ENCODE measurements at places on chromosomes 16 and 17.
A peak's percentile ranks its signal among the peaks of the same experiment; 100 is the strongest.

GRCh38 chr17:521561-522325, 169.1 kb upstream of the RPH3AL start:
- DNase-seq: no peak

DNA sequence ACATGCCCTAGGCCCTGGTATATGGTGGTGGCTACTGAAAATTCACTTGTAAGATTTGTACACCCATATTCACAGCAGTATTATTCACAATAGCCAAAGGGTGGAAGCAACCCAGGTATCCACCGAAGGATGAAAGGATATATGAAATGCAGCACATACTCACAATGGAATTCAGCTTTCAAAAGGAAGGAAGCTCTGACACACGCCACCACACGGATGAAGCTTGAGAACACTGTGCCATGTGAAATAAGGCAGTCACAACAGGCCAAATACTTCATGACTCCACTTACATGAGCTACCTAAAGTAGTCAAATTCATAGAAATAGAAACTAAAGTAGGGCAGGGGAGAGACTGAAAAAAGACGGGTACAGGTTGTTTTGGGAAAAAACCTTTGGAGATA, 2.9 kb downstream of the XPO6 start:
- DNase-seq: no peak

GRCh38 chr16:89149386-89149785, 22.2 kb upstream of the CDH15 start:
- DNase-seq: no peak

- DNase-seq: no peak
Observed at GRCh38 chr16:8967132-8967821, 3.6 kb upstream of the USP7 start.

GRCh38 chr17:62781831-62782251, 26.3 kb downstream of the MARCHF10 start:
- DNase-seq: no peak

DNA sequence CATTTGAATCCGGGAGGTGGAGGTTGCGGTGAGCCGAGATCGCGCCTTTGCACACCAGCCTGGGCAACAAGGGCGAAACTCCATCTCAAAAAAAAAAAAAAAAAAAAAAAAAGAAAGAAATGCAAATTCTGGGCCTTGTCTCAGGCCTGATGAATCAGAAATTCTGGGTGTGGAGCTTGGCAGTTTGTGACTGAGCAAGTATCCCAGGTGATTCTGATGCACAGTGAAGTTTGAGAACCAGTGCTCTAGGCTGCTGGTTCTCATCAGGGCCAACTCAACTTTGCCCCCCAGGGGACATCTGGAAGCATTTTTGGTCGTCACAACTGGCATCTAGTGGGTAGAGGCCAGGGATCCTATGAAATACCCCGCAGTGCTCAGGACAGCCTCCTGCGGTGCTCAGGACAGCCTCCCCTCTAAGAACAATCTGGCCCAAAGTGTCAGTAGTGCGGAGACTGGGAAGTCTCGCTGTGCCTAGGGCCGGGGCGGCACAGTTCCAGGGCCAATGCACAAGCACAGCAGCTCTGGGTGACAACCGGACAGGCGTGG, 55.9 kb downstream of the SDK2 start:
- DNase-seq: no peak

DNA sequence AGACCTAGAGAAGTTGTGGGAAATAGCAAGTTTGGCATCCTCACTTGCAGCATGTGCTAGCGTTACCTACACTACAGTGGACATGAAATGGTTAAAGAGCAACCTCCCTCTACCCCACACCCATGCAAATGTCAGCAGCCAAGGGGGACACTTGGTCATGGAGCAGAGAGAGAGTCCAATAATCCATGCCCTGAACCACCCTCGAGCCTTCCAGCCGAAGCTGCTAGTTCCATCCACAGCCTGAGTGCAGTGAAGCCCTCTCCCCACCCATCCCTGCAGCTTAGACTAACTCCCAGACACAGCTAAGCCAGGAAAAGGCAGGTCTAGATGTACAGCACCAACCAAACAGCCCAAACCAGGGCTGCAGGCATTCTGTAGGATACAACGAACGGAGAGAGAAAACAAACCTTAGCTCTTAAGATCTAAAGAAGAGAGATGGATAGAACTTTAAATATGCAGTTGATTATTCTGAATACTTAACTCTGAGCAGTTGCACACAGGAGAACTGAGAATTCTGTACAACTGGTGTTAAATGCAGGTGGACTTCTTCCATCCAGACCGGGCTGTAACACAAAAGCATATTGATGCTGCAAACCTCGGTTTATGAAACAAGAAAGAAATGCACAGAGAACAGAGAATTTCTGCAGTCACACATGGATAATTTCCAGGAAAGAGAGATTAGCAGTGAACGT, 93.8 kb downstream of the SALL1 start:
- DNase-seq: no peak

DNA sequence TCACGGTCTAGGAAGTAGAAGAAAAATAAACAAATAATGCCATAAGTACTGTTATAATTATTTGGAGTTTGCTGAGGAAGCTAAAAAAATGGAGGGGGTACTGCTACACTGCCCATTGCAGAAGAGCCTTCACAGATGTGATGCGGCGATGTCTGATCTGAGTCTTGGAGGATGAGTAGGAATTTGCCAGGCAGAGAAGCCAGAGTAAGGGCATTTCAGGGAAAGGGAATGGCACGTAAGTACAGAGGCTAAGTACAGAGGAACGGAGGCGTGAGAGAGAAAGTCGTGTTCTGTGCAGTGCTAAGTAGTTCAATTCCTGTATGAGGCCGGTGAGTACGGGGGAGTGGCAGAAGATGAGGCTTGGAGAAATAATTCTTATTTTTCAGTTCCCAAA, 741 bp upstream of the GRB2 start:
- DNase-seq: no peak

DNA sequence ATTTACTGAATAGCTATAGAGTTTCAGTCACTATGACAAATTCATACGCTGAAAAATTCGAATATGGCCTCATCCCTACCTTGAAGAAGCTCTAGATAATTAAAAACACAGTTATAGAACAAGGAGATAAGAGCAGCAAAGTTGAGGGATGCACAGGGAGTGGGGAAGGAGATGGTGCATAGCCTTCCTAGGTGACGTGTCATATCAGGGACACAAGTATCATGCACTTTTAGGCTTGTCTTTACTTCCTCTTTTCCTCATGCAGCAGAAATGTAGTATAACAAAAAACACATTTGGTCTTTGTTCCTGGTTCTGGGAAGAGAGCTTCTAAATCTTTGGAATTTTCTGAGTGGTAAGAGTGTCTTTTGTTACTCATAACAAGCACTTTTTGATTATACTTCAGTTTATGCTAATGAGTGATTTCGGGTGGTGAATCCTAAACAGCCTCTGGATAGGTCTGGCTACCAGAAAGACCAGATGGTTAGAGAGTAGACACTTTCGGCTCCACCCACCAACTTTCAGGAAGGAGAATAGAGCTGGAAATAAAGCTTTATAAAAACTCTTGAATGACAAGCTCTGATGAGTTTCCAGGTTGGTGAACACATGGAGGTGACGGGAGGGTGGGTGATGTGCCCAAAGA, 341.4 kb downstream of the UTP18 start:
- no peak for DNase-seq

GRCh38 chr16:24132048-24132796, 123.9 kb upstream of the CACNG3 start:
- DNase-seq: no peak

- no peak for DNase-seq
Observed at GRCh38 chr16:87420026-87421002, 28.2 kb downstream of the MAP1LC3B start.

DNA sequence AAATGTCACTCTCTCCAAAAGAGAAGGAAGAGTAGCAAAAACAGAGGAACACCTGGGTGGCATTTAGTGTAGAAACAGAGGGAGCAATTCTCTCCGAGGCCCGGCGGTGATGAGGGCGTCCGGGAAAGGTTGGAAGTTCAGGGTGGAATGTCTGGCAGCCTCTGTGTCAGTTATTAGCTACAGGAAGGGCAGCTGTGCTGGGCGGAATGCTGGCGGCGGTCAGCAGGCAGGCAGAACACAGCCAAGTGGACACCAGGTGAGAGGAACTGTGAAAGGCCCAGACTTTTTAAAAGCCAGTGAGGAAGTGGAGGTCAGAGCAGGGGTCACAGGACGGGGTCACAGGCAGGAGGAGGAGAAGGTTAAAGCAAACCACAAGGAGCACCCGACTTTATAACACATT, 238.1 kb downstream of the NTN1 start:
- DNase-seq: no peak

GRCh38 chr16:52439171-52439701, 107.7 kb downstream of the TOX3 start:
- DNase-seq: no peak

- no peak for DNase-seq
Observed at GRCh38 chr17:77184474-77184873, 43.7 kb downstream of the SEC14L1 start.

GRCh38 chr17:2157081-2157480, 102.2 kb downstream of the HIC1 start:
- DNase-seq: peak; percentile 68

- no peak for DNase-seq
Observed at GRCh38 chr17:81923302-81924260, 4.0 kb downstream of the MAFG start.

GRCh38 chr17:56320443-56320842, 167.2 kb downstream of the ANKFN1 start:
- DNase-seq: no peak

DNA sequence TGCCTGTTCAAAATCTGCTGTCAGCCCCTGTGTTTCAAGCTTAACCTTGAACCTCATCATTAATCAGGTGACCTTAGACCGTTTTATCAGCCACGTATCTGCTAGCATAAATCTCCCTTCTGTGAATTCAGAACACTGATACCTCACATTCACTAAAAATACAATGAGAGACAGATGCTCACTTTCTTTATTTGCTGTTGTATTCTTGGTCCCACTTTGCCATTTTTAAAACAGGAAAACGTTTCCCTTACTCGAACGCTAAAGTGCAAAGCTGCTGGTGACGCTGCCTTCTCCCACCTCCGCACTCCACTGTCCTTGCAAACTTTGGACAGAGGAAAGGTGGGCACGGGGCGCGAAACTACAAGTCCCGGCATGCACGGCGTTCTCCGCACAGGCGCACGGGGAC, 220 bp upstream of the ARHGAP44 start:
- no peak for DNase-seq

- no peak for DNase-seq
Observed at GRCh38 chr16:7964744-7965143, 625.6 kb downstream of the TMEM114 start.

- DNase-seq: peak; percentile 97
Observed at GRCh38 chr17:68378268-68379176, 78.8 kb downstream of the WIPI1 start.

- no peak for DNase-seq
Observed at GRCh38 chr17:43548689-43549379, 2.7 kb upstream of the ETV4 start.

DNA sequence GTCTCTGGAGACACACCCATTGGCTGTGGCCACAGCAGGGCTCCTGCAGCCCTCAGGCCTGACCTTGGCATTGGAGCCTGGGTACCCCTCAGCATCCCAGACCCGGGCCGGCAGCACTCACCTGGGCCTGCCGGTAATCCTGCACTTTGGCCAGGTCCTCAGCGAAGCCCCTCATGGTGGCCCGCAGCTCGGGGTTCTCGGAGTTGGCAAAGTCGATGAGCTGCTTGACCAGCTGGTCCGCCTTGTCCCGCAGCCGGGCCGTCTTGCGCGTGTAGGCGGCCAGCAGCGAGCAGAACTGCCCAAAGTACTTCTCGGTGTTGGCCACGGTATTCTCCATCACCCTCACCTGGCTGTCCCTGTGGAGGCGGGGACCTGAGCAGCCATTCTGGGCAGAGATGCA, 2.2 kb downstream of the CIBAR2 start:
- DNase-seq: no peak

DNA sequence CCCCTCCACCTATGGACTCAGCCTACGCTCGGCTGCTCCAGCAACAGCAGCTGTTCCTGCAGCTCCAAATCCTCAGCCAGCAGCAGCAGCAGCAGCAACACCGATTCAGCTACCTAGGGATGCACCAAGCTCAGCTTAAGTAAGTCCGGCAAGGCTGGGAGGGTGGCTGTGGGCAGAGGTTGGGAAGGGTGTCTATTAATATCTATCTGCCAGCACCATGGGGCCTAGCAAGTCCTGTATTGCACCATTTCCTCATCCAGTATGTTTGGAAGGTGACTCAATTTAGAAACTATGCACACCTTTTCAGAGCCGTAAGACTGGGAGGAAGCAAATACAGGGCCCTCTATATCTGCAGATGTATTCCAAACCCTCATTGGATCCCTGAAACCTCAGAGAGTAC, 45.0 kb upstream of the ARHGAP44 start:
- DNase-seq: no peak

GRCh38 chr17:65365169-65365568, 196.3 kb downstream of the AXIN2 start:
- DNase-seq: no peak

DNA sequence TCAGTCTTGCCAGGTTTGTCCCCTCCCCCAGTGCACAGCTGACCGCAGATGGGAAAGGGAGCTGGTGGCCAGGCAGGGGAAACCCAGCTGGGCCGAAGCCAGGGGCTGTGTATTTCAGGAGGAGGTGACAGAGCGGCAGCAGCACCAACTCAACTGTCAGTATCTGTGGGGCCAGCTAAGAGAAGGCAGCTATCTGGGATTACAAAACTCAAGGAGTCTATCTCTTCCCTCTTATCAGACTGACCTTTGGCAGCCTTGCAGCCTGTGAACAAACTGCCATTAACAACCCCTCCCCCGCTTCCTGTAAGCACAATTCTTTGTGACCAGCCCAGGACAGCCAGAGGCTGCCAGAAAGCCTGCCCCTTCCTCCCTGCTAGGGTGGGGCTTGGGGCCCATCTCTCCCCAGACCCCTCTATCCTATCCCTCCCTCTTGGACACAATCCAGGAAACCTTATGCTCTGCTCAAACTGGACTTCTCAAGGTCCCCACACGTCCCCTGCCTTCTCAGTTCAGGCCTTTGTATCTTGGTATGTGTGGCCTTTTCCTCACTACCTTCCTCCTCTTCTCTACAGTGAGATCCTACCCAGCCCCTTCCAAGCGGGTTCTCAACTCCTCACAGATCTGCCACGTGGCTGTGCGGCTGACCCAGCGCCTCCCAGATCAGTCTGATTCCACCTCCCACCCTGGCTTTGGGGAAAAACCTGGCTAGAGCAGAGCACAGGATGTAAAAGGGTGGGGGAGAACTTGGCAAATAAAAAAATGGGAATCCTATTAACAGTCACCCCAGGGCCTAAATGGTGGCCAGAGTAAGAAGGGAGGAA, 10.5 kb downstream of the ST3GAL2 start:
- DNase-seq: peak; percentile 94

DNA sequence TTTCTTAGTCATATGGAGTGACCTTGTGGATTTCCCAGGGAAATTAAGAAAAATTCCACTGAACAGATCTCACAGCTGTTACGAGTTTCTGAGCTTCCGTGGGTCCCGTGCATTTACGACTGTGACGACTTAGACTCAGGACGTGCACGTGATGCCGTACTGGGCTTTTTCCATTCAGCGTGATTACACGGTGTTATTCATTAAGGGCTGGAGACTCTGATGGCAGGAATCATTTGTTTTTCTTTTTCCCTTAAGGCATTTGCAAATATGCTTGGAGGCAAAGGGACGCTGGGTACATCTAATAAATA, 57.2 kb downstream of the TBC1D16 start:
- no peak for DNase-seq

Data from ascending aorta (tissue), 2 donors.